Hippocampal formation (tissue), 2 donors: ENCODE measurements at places on chromosomes 6 and 20.

- no peak for DNase-seq
These were observed 80.1 kb upstream of the HDAC2 start for GRCh38 chr6:114051031-114051430.

DNA sequence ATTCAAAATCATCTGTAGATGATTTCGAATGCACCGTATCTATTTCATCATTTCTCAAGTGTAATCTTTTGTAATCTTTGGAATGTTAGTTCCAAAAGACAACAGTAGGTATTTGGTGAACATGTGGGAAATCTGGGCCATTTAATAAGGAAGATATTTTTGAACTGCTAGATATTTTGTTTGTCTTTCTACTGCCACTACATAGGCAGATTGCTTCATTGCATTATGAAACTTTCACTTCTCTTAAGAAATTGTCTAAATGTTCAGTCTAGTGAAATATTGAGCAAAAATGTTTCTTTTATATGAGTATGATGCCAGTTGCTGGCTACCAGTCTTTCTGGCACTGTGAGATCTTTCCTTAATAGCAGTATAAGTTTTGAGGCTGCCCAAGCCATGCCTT lies 527.8 kb upstream of the RNF217 start:
- DNase-seq, result no peak

GRCh38 chr6:75931011-75931680 lies 141.3 kb downstream of the IMPG1 start:
- no peak for DNase-seq

GRCh38 chr6:96450770-96451130 lies 70.9 kb upstream of the UFL1 start:
- no peak for DNase-seq

DNA sequence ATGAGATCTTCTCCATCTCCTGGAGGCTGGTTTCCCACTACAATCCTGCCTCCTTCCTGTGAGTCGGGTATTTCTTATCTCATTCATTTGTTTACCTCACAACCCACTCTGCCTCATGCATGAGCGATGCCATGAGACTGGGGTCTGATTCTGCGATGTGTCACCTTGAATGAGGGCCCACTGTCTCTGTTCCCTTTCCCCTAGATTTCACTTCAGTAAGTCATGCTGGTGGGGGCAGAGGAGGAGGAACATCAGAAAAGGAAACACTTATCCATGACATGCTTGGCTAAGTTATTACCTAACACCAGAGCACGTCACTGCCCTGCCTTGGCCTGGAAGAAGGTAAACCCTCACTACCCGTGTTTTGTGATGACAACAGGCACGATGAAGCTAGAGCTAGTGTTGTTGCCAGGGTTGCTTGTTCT lies 337.4 kb upstream of the PRDM1 start:
- no peak for DNase-seq

DNA sequence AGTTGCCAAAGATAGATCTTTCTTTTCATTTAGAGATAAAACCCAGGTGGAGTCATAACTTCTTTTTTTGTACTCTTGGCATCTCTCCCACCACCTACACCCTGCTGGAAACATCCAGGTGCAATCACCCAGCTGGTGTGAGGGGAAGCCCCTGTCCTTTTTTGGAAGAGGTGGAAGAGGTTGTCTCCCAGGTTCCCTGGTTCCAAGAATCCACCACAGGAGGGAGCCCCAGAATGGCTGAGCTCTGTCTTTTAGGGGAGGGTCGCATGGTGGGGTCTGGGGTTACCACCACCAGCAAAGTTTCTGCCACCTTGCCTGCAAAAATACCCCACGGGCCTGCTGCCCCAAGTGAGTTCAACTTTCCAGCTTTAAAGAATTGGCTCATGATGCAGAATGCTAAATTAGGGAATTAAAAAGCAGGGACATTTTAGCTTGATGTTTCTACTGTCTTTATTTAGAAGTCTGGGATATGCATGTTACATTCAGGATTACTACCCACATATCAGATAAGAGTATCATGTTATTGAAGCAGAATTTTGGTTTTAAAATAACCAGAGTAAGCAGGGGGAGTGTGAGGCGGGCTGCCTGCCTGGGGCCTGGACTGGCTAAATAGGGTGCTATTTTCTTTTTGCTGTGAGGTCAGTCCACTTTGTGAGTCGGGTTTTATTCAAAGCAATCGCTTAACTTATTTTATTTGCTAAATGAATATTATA lies 11.0 kb downstream of the SMOC2 start:
- no peak for DNase-seq

DNA sequence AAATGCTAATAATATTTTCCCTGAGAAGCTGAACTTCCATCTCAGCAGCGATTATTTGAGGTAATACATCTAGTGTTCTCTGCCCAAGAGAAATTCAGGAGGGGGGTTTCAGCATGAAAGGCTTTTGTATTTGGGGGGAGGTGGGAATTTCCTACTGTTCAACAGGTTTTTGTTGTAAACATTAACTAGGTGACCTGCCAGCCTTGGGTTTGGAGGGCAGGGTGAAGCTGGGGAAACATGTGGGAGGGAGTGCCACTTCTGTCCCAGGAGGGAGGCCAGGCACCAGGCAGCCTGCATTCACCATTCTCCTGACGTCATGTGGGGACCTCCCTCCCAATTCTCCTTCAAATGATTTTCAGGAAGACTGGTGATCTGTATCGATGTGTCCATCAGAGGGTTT lies 37.7 kb upstream of the PKHD1 start:
- no peak for DNase-seq

DNA sequence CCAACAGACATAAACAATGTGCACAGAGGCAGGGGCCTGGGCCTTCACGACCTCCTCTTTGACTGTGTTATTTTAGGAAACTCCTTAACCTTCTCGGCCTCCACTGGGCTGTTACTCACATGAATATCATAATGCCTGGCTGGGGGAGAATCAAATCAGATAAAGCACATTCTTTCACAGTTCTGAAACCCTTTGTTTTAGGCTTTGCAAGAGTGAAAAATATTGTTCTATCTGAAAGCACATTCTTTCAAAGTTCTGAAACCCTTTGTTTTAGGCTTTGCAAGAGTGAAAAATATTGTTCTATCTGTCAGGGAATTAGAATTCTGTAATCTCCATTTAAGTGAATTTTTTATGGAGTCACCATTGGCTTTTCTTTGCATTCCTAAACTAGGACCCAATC lies 50.7 kb upstream of the SYNDIG1 start:
- no peak for DNase-seq

DNA sequence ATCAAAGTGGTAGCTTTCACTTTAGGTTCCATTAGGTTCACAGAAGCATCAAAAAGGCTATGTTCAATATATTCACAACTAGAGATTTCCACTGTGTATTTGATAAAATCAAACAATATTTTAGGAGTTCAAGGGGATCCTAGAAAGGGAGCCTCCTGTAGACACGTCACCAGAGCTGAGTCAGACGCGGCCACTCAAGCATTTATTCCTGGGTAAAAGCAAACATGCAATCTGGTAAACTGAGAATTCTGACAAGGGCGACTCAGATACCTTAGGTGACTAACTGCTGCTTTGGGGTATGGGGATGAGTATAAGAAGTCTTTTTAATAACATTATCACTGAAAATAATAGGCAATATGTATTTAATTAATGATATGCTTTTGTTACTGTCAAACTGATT lies 118.7 kb upstream of the HMGN3 start:
- DNase-seq, result no peak

- DNase-seq, result no peak
These were observed 145.4 kb downstream of the FOXA2 start for GRCh38 chr20:22438926-22439325.

GRCh38 chr6:1596088-1596852 lies 13.4 kb upstream of the FOXC1 start:
- peak; percentile 42 for DNase-seq

- DNase-seq, result no peak
These were observed 31.5 kb downstream of the RPF2 start for GRCh38 chr6:111013144-111013915.

DNA sequence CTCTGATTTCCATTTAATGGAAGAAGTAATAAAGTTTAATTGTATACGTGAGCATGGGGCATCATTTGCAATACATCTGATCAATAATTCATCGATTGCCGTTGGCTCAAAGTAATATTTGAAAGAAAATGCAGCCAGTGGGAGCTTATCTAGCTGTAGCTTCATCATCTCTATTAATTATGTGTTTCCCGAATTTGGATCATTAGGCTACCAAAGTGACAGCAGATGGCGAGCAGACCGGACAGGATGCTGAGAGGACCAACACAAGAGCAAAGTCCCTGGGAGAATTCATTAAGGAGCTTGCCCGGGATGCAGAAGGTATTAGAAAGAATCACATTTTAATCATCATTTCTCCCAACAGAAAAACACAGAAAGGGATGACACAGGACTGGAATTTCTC lies 327.1 kb downstream of the ARHGAP18 start:
- no peak for DNase-seq

GRCh38 chr6:64383277-64383676 lies 747.7 kb downstream of the PHF3 start:
- DNase-seq, result no peak

GRCh38 chr6:6556738-6557503 lies 31.6 kb upstream of the LY86 start:
- no peak for DNase-seq

DNA sequence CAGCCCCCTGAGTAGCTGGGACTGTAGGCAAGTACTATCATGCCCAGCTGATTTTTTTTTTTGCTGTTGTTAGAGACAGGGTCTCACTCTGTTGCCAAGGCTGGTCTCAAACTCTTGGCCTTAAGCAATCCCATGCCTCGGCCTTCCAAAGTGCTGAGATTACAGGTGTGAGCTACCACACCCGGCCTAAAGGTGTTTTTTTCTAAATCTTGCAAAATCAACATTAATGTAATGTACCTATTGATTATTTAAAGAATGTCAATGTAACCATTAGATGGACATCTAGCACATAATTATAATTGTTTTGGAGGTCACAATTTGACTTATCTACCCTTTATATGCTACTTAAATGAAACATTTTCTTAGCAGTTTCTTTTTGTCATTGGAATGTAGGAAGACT lies 126.1 kb downstream of the PHACTR1 start:
- no peak for DNase-seq

GRCh38 chr6:42281570-42281969 lies 63.9 kb upstream of the MRPS10 start:
- DNase-seq, result no peak

GRCh38 chr20:9329355-9330101 lies 184.9 kb upstream of the LAMP5 start:
- DNase-seq, result no peak

- DNase-seq, result no peak
These were observed 46.6 kb upstream of the UST start for GRCh38 chr6:148700047-148700715.

GRCh38 chr6:139732451-139732850 lies 358.0 kb upstream of the CITED2 start:
- DNase-seq, result no peak

DNA sequence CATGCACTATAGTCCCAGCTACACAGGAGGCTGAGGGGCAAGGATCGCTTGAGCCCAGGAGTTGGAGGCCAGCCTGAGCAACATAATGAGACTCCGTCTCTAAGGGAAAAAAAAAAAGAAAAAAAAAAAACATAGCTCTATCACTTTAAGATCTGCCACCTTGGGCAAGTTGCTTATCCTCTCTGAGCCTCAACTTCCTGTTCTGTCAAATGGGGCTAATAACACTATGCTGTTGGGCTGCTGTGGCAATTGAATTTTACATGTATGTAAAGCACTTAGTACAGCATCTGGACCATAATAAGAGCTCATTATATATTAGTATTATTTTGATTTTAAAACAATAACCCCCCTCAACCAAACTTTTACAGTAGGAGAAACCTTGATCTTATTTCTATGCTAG lies 141.5 kb downstream of the ATXN1 start:
- DNase-seq, result no peak

DNA sequence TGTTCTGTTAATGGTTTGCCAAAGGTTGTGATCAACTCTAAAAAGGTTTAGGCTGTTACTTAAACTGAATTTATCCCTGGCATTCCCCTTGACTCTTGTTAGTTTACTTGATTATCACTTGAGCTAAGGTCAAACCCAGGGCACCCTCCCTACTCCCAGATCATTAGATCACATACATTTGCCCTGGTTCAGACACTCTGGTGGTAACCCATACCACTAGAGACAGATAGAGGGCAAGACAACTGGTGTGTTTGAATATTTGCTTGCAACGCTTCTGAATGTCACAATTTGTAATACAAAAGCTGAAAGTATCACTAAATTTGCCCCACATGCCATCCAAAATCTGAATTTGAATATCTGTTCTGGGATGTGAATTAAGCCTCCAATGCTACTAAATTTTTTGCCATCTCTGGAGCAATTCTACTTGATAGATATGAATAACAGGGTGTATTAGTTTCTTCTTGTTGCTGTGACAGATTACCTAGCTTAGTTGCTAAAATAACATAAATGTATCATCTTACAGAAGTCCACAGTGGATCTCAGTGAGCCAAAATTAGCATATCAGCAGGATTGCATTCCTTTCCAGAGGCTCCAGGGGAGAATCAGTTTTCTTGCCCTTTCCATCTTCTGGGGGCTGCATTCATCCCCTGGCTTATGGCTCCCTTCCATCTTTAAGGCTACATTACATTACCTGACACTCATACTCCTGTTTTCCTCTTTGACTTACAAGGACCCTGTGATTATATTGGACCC lies 45.4 kb downstream of the FIG4 start:
- no peak for DNase-seq
